Stimulated activated CD4-positive, alpha-beta T cell treated with anti-CD3 and anti-CD28 coated beads, Interleukin-12 subunit alpha, Interleukin-12 subunit beta, amount 100 ng/mL, for 24 hours (primary cell): ENCODE measurements at places on chromosomes 2 and 18.

GRCh38 chr2:47334356-47335136, 68.4 kb upstream of the MSH2 start:
- DNase-seq, result no peak

DNA sequence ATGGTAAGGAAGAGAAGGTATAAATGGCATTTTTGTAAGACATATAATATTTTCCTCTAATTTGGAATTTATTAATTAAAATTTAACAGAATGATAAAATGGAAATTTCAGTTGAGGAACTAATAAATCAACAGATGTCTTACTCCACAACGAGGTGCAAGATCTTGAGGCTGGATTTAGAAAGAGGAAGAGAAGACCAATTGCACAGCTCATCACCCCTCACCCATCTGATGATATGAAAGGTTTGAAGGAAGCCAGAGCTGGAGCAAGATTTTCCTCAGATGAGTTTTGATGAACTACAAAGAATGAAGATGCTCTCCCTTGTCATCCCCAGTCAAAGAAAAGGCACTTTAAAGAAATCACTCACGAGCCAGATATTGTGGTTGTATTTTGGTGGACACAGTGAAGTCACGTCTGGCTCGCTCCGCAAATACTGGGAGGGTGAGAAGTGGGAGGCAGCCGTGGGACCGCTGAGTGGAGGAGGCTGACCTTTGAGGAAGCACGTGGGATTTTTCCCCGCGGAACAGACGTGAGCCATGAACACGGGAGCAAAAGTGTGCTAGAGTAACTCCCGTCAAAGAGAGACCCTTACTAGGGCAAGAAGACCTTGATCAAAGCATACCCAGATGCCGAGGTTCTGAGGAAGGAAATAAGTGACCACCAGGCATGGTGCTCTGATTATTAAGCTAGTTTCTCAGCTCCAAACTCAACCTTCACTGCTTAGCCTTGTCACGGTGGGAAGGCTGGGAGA, 511.4 kb downstream of the RNF144A start:
- DNase-seq, result no peak

DNA sequence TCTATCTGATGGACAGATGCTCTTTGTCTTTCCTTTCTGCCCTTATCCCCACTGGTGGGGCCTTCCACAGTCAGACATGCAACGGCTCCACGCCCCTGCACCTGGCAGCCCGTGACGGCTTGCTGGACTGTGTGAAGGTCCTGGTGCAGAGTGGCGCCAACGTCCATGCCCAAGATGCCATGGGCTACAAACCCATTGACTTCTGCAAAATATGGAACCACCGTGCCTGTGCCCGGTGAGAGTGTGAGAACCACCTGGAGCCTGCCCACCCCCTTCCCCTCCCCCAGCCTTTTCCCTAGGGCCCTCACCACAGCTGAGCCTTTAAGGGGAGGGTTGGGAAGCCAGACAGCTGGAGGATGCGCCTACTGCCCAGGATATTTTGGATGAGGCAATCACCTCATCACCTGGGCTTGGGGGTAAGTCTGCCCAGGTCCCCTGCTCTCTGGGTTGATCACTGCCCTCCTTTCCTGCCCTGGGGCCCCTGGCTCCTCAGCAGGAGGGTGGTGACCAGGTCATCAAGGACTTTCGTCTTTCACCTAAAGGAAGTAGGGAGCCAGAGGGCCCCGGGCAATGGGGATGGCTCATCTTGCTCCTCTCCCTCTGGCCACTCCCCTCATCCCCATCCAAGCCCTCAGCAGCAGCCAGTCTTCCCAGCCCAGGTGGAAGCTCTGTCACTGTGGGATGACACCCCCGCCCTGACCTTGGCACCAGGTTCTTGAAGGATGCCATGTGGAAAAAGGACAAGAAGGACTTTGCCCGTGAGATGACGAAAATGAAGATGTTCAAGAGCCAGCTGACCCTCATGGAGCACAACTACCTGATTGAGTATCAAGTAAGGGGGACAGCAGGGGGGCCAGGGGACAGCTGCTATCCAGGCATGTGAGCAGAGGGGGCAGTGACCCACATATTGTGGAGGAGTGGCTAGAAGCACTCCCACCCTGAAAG, 3.7 kb downstream of the ANKRD53 start:
- no peak for DNase-seq

DNA sequence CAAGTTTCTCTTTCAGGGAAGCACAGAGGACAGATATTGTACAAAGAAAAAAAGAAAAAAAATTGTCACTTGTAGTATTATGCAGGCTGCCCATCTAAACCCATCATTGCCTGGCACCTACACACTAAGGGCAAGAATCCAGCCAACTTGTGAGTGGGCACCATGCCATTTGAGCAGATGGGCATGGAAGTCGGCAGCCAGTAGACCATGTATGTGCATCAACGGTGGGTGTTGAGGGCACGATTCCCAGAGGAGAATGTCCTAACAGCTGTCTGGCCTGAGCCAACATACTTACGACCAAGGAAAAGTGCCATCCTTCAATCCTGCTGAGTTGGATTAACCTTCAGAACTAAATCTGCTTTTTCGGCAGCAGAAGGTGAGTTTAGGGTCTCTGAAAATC, 63.9 kb downstream of the ARHGAP15 start:
- DNase-seq, result no peak
